CD4-positive, alpha-beta T cell (primary cell): ENCODE measurements at places on chromosomes 12 and 14. TPM values are rescaled to one million over a fixed set of nuclear protein-coding genes. Genes with fewer than 3 reads are reported as not detected.

- H3K27ac ChIP-seq, result no peak overlapping the region
- no peak for DNase-seq
- no peak overlapping the region for H3K4me3 ChIP-seq
- H3K36me3 ChIP-seq, result no peaks in the 10 kb centered on the region
- peaks cover 25% of the 10 kb centered on the region for H3K4me1 ChIP-seq
Measured at GRCh38 chr12:120708651-120709050, 1.6 kb upstream of the UNC119B start.

DNA sequence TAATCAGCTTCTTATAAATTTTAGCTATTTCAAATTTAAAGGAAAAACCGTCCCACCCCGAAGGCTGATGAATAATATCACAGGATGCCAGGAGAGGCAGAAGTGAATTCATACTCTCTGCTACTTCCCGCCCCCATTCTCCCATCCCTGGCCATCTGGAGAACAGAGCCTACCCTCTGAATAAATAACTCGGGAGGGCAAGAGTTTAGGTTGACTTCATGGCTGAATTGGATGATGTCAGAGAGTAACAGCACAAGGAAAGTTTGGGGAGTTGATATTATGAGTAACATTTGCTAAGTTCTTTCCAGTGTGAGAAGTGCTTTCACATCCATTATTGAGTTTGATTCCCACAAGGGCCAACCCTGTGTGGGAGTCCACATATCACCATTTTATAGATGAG, 241.6 kb downstream of the EGLN3 start:
- H3K27me3 ChIP-seq, result no peaks in the 10 kb centered on the region
- DNase-seq, result no peak

- no peak overlapping the region for H3K27ac ChIP-seq
- no peak overlapping the region for H3K4me3 ChIP-seq
- DNase-seq, result no peak
- H3K36me3 ChIP-seq, result no peaks in the 10 kb centered on the region
Measured at GRCh38 chr12:59084511-59085375, 164.4 kb upstream of the LRIG3 start.

GRCh38 chr14:104136472-104137296, 1.7 kb upstream of the KIF26A start:
- H3K4me1 ChIP-seq, result peaks cover 26% of the 10 kb centered on the region
- peaks cover 61% of the 10 kb centered on the region for H3K27me3 ChIP-seq
- no peak for DNase-seq
- no peaks in the 10 kb centered on the region for H3K36me3 ChIP-seq
- H3K27ac ChIP-seq, result no peak overlapping the region

DNA sequence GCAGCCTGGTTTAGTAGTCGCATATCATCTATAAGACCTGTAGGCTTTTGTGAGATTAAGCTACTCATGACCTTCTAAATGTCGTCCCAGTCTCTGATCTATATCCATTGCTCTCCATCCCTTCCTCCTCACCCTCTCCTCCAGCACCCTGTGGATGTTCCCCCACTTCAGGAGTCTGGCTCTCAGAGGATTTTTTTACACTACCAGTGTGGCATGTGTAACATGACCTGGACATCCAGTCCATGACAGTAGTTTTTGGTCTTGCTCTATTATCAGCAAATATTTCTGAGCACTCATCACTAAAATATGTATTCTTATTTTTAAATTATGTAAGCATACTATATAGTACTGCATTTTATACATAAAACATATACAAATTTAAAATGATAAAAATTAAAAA, 142.1 kb downstream of the DYRK2 start:
- no peak overlapping the region for H3K4me3 ChIP-seq
- H3K4me1 ChIP-seq, result no peaks in the 10 kb centered on the region
- H3K27me3 ChIP-seq, result no peaks in the 10 kb centered on the region
- no peaks in the 10 kb centered on the region for H3K36me3 ChIP-seq
- no peak overlapping the region for H3K27ac ChIP-seq

DNA sequence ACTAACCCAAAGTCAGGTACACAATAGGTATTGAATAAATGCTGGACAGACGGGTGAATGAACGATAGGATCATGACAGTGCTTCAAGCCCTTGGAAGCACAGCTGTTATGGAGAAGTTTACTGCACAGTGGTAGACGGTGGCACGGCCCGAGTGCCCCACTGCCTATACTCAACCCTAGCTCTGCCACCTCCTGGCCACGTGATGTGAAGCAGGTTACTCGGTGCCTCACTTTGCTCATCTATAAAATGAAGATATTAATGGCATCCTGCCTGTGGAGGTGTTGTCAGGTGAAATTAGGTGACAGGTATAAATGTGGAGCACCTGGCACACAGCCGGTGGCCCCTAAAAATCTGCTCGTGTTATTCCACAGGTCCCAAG, 5.8 kb downstream of the ASB2 start:
- H3K36me3 ChIP-seq, result no peaks in the 10 kb centered on the region
- H3K27ac ChIP-seq, result no peak overlapping the region
- H3K4me1 ChIP-seq, result peaks cover 76% of the 10 kb centered on the region
- peak overlapping the region; percentile 59 for H3K4me3 ChIP-seq
- peak; percentile 75 for DNase-seq

GRCh38 chr12:915090-915489, 34.4 kb downstream of the RAD52 start:
- no peak overlapping the region for H3K4me3 ChIP-seq
- no peak overlapping the region for H3K27ac ChIP-seq
- no peak for DNase-seq
- no peaks in the 10 kb centered on the region for H3K27me3 ChIP-seq
- H3K4me1 ChIP-seq, result peaks cover 10% of the 10 kb centered on the region

The ASCL1 gene
- not detected for total RNA-seq

The TSHR gene
- not detected for total RNA-seq

GRCh38 chr12:107731366-107731765, 29.6 kb downstream of the PRDM4 start:
- H3K4me1 ChIP-seq, result no peaks in the 10 kb centered on the region
- no peak overlapping the region for H3K4me3 ChIP-seq
- H3K36me3 ChIP-seq, result peaks cover 35% of the 10 kb centered on the region
- DNase-seq, result no peak

- H3K27ac ChIP-seq, result no peak overlapping the region
- H3K4me1 ChIP-seq, result no peaks in the 10 kb centered on the region
- no peak for DNase-seq
- no peaks in the 10 kb centered on the region for H3K27me3 ChIP-seq
Measured at GRCh38 chr12:87923361-87923760, 105.8 kb downstream of the C12orf50 start.

The DHRS2 gene
- total RNA-seq, result 0.27 TPM

- H3K4me3 ChIP-seq, result no peak overlapping the region
- H3K4me1 ChIP-seq, result peaks cover 63% of the 10 kb centered on the region
- H3K27me3 ChIP-seq, result no peaks in the 10 kb centered on the region
- peak; percentile 67 for DNase-seq
Measured at GRCh38 chr12:108616941-108617858, 16.5 kb downstream of the SELPLG start.

The BICDL1 gene
- total RNA-seq, result 143 TPM
